Panc1 (cell line): ENCODE measurements at places on chromosomes 12 and 14. TPM values are rescaled to one million over a fixed set of nuclear protein-coding genes. Genes with fewer than 3 reads are reported as not detected.

- no peak for DNase-seq
Measured at GRCh38 chr14:46057799-46058198, 593.8 kb downstream of the RPL10L start.

- DNase-seq: no peak
Measured at GRCh38 chr12:12927211-12928079, 24.5 kb downstream of the GPRC5D start.

DNA sequence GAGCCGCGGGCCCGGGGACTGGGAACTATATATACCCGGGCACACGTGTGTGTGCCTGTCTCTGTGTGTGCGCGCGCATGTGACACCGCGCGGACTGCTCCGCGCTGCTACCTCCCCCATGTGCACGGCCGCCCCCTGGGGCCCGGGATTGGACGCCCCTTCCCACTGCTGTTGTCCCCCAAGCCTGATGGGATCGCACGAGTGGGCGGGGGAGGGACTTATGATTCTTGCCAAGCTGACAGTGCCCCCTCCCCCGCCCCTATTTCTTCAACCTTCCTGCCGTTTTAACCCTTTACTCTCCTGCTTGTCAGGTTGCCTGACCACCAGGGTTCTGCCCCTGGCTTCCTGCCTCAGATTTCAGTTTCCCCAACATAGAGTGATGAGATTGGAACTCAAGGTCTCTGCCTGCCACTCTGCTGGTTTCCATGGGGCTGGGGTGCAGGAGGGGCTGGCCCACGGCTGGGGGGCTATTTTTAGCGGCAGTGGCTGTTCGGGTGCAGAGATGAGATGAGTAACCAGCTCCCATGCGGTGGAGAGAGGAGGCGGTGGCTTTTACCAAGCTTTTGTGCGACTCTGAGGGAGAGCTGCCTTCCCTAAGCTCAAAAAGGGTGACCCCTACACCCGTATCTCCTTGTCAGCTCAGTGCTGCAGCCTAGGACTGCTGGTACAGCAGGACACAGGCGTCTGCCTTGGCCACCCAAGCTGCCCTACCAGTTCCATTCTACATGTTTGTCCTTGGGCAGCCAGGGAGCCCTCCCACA lies at the start of gene DDN:
Gene DDN (minus strand): TSS at position 5 of the 761 bp plus-strand sequence. CDS start 88 bp downstream, outside the sequence.
- no peak for DNase-seq

The KRT2 gene
- 0.33 TPM for total RNA-seq

The FOS gene
- total RNA-seq: 26.8 TPM

DNA sequence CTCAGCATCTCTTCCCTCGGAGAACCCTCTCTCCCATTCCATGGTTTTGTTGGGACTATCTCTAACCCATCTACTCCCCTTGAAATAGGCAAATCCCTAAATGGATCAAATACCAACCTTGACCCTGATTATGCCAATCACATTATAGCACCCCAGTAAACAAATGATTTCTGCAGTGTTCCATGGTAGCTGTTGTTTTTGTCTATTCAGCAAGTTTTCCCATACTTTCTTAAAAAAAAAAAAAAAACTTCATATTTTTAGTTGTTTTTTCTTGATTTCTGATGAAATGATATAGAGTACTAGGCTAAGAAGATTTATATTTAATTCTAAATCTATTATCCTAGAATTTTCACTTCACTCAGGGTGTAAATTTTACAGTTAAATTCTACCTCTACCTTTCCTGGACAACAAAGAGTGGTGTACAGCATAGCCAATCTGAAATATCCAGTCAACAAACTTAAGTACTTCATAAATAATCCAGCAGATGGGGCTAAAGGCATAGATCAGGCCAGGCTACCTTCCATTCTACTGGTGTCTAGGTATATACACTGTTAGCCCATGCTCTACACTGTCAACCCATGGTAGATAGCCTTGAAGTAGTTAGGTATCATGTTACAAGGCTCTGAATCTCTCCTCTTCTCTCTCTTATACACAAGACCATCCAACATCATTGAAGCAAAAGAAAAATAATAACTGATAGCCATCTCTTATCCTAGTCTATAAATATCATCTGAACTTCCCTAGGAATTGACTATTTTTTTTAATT lies 82.2 kb downstream of the PLEKHG7 start:
- DNase-seq: peak; percentile 53

The ZNF84 gene
- 36.8 TPM for total RNA-seq

The OTOGL gene
- not detected for total RNA-seq

The PRKD1 gene
- 8.2 TPM for total RNA-seq

GRCh38 chr12:110281549-110282299 lies 677 bp downstream of the ATP2A2 start:
- no peak for DNase-seq

- DNase-seq: no peak
Measured at GRCh38 chr14:90831821-90832220, 15.6 kb upstream of the TTC7B start.

DNA sequence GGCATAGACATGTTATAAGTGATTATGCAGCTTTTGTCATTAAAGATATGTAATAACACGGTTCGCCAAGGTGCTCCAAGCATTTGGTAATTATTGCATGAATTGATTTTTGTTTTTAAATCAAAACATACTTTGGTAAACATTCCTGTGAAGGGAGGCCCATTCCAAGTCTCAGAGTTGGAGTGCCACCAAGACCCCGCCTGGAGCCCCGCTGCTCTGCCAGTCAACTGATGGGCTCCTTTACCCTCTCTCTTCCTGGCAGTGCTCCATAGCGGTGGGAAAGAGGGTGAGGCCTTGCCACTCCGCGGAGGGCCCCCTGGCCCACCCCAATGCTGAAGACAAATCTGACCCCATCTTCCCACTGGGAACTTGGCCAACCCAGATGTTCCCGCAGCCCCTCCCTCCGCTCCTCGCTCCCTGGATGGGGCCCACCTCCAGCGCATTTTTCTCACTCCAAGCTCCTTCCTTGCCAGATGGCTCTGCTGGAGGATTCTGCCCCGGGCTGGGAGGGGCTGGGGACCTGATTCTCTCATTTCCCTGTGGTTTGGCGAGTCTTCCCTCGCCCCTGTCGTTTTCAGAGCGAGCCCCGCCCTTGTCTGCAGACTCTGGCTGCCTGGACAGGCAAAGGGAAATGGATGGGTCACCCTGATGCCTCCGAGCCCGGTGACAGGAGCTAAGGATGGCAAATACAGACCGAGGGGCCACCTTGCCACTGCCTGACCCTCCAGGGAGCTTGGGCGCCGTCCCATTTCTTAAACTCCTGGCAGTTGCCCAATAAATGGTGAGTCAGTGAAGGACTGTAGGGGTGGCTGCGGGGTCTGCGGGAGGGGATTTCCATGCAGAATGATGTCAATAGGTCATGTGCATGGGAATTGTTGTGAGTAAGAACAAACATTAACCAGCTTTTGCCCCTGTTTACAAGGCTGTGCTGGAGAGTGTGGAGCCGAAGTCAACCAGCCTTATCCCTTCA lies 9.2 kb upstream of the PAPLN start:
- peak; percentile 38 for DNase-seq

- DNase-seq: no peak
Measured at GRCh38 chr14:96793547-96793946, 3.6 kb upstream of the VRK1 start.

DNA sequence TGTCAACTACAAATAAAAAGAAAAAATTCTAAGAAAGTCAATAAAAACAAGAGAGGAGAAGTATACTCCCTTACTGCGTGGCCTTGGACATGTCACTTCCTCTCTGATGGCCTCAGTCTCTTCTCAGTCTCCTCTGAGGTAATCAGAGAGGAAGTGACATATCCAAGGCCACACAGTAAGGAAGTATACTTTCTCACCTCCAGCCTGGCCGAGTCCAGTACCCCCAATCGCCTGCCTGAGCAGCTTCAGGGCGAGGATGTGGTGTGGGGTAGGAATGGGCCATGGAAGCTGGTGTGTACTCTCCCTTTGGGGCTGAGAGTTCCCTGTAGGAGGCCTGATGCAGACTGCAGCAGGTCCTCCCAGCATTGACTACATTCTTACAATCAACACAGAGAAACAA lies 15.8 kb downstream of the VDR start:
- no peak for DNase-seq

The GPR132 gene
- 0.08 TPM for total RNA-seq

The SALL2 gene
- total RNA-seq: 1.5 TPM

The TMPRSS12 gene
- total RNA-seq: not detected

- DNase-seq: no peak
Measured at GRCh38 chr12:1794440-1795090, 25.8 kb upstream of the LRTM2 start.

DNA sequence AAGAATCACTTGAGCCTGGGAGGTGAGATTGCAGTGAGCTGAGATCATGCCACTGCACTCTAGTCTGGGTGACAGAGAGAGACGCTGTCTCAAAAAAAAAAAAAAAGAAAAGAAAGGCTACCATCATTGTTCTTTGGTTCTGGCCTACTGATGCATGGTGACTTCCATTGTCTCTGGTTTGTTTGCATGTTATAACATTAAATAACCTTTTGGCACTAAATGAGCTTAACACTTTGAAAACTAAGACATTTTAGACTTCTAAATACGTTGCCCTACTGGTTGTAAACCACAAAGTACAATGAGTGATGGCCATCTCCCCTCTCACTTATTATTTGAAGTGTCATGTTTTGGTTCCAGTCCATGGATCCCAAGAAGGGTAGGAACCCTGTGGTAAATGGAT lies 152.9 kb upstream of the CPM start:
- no peak for DNase-seq

GRCh38 chr12:121893961-121894460 lies 5.4 kb downstream of the PSMD9 start:
- DNase-seq: no peak

GRCh38 chr12:60926256-60926655 lies 1330.4 kb downstream of the SLC16A7 start:
- no peak for DNase-seq

- DNase-seq: no peak
Measured at GRCh38 chr14:65320661-65321308, 91.7 kb upstream of the FUT8 start.

The CFAP54 gene
- total RNA-seq: 0.64 TPM

The IL22 gene
- not detected for total RNA-seq

The EIF2S3B gene
- 0.28 TPM for total RNA-seq

- DNase-seq: no peak
Measured at GRCh38 chr12:74689929-74690328, 152.3 kb downstream of the ATXN7L3B start.

The SMCO2 gene
- total RNA-seq: 0.36 TPM

DNA sequence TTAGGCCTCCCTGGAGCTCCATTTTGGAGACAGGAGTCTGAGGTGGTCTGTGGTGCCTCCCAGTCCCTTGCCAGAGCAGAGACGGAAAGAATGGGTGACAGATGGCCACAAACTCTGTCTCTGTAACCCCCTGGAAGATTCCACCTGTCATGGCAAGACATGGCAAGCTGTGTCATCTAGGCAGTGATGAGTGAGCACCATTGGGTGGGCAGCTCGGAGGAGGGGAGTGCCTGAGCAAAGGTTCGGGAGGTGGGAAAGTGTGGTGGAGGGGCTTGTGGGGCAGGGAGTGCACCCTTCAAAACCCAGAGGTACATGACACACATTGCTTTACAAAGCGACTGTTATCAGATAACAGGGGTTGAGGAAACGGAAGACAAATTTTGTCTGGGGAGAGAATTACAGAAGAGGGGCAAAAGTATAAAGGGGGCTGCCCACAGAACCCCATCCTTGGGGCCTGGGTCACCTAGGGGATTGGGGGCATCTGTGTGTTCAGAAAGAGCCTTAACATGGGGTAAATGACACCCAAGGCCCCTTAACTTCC lies 3.5 kb downstream of the RIN3 start:
- no peak for DNase-seq

- no peak for DNase-seq
Measured at GRCh38 chr12:49868952-49869815, 26.3 kb upstream of the BCDIN3D start.

- DNase-seq: no peak
Measured at GRCh38 chr14:97306133-97306759, 509.1 kb downstream of the VRK1 start.

The SRRM4 gene
- total RNA-seq: not detected

GRCh38 chr12:104526320-104526719 lies 69.6 kb downstream of the CHST11 start:
- no peak for DNase-seq
